Thoracic aorta (tissue), 2 donors: ENCODE measurements at places on chromosomes 7 and 10.

- DNase-seq: peak; percentile 19
Measured at GRCh38 chr7:151694828-151695580, 175.3 kb upstream of the RHEB start.

DNA sequence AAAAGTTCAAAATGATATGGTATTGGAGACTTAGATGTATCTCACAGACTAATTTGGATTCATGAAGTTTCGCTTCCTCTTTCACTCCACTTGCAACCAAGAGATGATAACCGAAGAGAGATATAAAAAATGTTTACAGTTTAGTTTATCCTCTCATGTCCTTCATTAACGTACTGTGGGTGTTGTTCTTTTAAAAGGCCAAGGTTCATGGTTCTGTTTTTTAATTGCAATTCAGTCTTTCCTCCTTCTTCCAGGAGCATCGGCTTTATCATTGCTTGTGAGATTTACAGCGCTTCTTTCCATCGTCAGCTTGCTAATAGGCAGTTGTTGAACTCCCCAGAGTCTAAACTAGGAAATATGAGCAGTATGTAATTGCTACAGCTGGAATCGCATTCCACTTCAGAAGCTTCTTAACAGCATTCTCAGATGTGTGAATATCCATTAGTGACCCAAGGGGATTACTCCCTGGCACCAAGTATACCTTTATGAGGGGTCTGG is 75.9 kb upstream of the HGF start:
- DNase-seq: no peak

DNA sequence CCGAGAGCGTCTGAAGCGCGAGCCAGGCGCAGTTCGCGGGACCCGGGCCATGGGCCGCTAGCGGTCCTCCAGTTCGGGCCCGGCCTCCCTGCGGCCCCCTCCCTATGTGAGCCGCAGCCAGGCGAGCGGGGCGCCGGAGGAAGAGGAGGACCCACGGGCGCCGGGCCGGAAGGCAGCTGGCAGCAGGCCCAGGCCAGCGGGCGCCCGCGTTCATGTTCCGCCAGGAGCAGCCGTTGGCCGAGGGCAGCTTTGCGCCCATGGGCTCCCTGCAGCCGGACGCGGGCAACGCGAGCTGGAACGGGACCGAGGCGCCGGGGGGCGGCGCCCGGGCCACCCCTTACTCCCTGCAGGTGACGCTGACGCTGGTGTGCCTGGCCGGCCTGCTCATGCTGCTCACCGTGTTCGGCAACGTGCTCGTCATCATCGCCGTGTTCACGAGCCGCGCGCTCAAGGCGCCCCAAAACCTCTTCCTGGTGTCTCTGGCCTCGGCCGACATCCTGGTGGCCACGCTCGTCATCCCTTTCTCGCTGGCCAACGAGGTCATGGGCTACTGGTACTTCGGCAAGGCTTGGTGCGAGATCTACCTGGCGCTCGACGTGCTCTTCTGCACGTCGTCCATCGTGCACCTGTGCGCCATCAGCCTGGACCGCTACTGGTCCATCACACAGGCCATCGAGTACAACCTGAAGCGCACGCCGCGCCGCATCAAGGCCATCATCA is 1.1 kb downstream of the ADRA2A start:
- DNase-seq: no peak

GRCh38 chr10:124916098-124916584 is 25.8 kb upstream of the ZRANB1 start:
- no peak for DNase-seq

- no peak for DNase-seq
Measured at GRCh38 chr7:4742852-4743251, 32.6 kb upstream of the AP5Z1 start.

DNA sequence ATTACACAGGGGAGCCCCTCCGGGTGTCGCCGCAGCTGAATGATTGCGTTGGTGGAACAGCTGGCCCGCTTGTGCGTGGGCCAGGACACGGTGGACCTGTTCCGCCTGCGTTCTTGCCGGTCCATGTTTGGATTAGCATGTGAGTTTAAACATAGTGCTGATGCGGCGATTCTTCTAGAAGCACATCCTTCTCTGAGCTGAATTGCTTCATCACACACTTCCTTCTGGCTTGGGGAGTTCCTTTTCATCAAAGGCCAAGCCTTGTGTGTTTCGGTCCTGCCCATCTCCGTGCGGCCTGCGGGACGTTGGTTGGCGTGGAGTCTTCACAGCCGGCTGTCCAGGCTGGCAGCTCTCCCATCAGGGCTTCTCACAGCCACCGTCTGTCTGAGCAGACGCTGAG is 45.5 kb upstream of the SLC29A4 start:
- no peak for DNase-seq

GRCh38 chr7:155377838-155378579 is 79.9 kb upstream of the EN2 start:
- DNase-seq: no peak

DNA sequence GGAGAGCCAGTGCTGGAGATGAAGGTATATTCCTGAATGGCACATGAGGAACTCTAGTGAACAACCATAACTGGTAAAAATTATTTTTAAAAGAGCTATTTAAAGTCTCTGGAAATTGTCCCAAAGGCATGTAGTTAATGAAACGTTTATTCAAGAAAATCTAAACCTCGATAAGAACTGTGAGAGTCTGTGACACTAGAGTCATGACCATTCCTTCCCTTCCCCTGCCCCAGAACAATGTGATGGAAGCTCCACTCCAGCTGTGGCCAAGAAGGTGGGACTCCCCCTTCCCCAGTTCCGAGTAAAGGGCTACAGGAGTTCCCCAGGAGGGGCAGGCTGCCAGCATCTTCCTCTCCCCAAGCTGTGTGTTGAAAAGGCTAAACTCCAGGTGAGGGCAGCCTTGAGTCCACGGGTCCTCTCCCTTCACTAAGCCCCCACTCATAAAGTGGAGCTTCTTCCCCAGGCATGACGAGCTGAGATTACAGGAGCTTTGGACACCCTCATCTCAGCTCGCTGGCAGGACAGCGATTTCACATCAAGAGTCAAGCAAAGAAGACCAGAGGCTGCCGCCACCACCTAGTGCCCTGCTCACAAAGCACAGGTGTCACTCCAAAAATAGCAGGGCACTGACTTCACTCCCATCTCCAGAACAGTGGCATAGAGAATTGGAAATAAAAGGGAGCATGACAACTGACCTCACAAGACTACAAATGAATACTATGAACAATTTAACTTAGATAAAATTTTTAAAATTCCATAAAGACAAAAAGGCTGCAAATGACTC is 68.5 kb downstream of the NHLRC2 start:
- no peak for DNase-seq

DNA sequence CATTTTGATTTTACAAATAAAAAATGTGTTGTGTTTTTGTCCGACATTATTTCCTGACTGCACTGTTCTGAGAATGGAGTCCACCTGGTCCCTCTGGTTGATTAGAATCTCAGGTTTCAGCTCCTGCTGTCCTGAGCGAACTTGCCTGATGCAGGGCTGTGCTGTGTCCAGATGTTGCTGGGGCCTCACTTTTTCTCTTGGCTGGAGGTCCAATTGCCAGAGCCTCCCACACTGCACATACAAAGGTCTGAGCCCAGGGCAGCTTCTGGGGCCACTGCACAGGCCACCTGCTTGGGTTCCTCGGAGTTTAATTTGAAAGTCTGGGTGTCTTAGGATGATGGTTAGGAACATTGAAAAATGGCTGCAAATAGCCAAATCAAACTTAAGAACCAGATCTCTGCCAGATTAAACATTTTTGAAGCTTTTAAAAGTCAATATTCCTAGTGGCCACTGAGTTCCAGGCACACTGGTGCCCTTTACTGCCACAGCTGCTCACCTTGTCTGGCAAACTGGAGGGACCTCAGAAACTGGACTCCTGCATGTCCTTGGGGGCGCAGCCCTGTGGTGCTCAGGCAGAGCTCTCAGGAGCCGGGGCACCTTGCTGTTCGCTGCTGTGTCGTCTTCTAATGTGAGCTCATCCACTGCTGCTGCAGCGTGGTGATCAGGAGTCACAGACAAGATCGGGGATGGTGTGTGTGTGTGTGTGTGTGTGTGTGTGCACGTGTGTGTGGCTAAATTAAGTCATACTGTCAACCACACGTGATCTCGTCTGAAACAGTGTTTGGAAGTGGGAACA is 75.0 kb downstream of the WDR37 start:
- DNase-seq: no peak

DNA sequence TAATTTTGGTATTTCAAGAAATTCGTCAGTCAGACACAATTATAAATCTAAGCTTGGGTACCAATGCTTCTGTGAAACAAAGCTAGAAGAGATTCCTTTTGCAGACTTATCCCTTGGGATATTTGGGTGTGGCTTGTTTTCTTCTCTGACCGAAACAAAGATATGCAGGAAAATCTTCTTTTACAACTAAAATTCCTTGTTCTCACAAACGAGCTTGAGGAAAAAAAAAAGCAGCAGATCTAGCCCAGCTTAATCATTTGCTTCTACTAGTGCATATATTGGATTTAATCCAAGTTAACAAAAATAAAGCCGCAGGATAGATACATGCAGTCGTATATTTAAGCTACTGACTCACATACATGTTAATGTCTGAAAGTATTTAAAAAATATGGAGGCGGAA is 104.2 kb downstream of the PRTFDC1 start:
- DNase-seq: no peak

- DNase-seq: no peak
Measured at GRCh38 chr7:22920672-22921071, 93.3 kb downstream of the HYCC1 start.

DNA sequence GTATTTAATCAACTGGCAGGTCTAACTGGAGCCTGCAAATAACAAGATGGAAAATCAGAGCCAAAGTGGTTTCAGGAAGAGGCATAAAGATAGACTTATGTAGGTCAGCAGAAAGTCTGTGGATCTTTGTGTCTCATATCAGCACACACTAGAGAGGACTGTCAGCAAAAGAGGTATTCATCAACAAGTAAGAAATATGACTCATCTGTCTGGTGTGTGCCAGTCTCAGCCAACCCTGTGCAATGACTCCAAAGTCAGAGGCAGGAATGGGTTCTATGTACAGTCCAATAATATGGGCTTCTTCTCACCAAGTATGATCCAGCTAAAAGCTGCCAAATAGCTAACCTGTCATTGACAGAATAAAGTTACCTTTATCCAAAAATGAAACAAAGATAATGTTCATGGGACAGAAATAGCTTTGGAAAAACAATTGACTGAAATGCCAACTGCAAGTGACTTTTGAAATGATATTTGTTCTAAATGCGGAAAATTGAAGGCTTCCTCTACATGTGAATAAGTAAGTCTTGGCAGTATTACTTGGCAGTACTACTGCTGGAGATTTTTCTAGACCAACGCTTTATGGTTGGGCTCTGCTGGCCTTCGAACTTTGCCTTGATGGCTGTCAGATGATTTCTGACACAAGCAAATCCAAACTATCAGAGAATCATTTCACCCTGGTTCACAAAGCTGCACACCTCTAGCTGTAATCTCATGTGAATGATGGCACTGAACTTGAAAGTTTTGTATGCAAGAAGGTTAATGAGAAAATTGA is 272.3 kb upstream of the SEMA3C start:
- DNase-seq: no peak

GRCh38 chr7:150942001-150942590 is 36.0 kb downstream of the KCNH2 start:
- no peak for DNase-seq

DNA sequence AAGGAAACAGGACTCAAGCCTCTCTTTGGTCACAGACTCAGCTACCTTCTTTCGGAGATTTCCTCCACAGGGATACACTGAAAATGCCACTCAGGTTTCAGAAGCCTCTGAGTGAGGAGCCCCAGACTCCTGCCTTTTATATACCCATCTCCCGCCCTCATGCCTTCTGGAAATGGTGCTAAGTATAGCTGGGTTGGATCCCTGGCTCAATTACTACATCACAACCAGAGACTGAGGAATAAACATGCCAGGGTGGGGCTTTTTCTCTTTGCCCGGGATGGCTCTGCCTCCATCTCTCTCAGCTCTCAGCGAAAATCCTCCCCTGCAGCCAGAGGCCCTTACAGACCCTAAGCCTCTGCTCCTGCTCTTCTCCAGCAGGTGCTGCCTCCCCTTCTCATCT is 299.5 kb downstream of the KCNMA1 start:
- DNase-seq: no peak

- DNase-seq: no peak
Measured at GRCh38 chr7:128740996-128741395, 1.8 kb downstream of the CALU start.

DNA sequence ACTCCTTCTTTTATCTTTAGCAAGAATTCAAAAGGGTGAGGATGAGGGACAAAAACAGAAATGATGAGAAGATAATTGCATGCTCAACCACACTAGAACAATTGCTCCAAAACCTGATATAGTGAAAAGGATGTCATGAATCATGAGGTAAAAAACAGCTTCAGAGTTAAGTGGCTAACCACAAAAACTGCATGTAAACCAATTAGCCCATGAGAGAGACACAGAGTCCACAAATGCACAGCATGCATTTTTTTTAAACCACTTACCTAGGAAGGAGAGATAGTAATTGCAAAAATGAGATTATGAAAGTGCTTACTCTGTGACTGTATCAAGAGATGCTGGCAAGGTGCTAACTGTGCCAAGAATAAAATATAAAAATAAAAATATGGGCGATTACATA is 132.9 kb downstream of the MBL2 start:
- no peak for DNase-seq

DNA sequence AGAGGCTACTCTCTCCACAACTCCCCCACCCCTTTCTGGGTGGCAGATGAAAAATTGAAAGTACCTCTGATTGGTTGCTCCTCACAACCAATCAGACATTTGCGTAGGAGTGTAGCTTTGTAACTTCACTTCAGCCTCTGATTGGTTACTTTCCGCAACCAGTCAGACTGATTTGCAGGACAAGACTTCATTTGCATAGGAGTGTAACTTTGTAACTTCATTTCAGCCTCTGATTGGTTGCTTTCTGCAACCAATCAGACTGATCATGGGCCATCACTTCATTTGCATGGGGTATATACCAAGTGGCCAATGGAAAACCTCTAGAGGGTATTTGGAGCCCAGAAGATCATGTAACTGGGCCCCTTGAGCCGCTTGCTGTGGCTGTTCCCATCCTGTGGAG is 25.6 kb downstream of the CDNF start:
- no peak for DNase-seq

- DNase-seq: no peak
Measured at GRCh38 chr10:70991140-70992124, 103.1 kb upstream of the PCBD1 start.

- DNase-seq: no peak
Measured at GRCh38 chr7:120927454-120928103, 23.0 kb upstream of the ING3 start.

DNA sequence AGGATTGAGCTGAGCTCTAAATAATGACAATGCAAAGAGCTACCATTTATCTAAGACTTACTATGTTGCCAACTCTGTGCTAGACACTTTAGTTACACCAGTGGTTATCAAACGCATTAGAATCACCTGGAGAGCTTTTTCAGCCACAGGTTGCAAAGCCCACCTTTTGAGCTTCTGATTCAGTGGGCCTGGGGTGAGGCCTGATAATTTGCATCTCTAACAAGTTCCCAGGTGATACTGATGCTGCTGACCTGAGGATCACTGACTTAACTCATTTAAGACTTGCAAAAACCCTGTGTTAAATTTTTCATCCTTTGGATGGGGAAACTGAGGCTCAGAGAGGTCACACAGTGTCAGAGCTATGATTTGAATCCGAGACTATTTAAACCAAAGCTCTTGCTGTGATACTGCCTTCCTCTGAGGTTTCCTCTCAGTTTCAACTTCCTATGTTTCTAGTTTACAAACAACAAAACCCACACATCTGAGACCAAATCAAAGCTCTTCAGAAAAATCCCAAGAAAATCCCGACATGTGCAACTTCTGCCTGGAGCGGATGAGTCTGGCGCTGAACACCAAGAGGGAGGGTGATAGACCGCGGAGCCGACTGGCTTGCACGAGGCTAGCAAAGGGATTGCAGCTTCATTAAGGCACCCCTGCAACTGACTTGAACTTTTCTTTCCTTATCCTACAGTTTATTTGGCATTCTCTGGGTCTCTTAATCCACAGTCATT is 124.9 kb downstream of the CYP26A1 start:
- DNase-seq: no peak
